Stimulated activated CD4-positive, alpha-beta T cell treated with anti-CD3 and anti-CD28 coated beads, Interleukin-2, amount 100 ng/mL, for 48 hours (primary cell): ENCODE measurements at places on chromosomes 5 and 9.

GRCh38 chr9:120389867-120390266, 190.1 kb downstream of the CDK5RAP2 start:
- DNase-seq: no peak

DNA sequence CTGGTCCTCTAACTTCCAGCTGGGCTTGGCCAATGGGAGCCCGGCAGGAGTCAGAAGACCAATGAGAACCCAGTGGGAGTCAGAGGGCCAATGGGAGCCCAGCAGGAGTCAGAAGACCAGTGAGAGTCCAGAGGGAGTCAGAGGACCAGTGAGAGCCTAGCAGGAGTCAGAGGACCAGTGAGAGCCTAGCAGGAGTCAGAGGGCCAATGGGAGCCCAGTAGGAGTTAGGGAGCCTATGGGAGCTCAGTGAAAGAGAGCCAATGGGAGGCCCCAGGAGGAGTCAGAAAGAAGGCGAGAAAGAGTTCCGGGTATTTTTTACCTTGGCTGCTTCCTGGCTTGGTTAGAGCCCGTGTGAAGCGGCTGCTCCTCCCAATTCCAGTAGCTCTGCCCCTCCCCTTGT, 191.0 kb downstream of the GABBR2 start:
- DNase-seq: no peak

DNA sequence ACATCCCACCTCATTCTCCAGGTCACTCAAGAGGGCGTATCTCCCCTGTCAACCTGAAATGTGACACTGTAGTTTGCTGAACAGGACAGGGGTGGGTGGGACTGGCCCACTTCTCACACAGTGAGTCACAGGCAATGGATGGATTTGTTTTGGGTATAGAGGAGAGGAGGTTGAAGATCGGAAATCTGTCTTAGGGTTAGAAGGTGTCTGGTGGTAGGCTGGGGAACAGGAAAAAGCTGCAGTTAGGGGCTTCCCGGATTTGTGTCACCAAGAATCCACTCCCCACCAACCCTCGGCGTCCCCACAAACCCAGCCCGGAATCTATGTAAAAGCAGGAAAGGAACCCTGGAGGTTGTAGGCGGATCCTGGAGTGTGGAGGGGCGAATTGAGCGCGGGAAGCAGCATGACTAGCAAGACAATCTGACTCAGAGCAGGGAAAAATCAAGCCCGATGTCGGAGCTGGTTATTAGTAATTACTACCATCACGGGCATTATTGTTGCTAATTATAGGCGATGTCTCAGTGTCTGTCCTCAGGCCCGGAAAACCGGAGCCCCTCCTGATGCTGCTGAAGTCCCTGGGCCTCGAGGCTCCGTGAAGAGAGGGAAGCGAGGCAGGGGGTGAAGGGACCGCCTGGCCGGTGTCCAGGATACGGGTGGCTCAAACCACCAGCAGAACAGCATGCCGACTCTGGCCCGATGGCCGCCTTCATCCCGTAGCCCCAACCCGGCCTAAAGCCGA, 1.7 kb upstream of the IRX1 start:
- DNase-seq: no peak

DNA sequence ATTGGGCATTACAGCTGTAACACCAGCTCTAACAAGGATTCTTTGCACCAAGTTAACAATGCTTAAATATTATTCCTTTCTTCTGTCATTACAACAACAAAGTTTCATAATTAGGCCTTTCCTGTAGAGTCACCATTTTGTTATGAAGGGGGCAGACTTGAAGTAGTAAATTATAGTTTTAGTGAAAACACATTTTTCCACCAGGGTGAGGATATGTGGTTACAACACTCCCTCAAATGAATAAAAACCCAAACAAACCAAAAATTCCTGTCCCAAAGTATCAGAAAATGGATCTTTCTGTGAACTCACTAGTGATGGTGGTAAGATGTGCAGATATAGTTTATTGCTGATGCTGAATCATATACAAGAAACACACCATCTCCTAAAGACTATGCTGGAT, 250.5 kb upstream of the TUT7 start:
- no peak for DNase-seq

- DNase-seq: no peak
Observed at GRCh38 chr5:126166368-126166767, 256.8 kb upstream of the GRAMD2B start.

DNA sequence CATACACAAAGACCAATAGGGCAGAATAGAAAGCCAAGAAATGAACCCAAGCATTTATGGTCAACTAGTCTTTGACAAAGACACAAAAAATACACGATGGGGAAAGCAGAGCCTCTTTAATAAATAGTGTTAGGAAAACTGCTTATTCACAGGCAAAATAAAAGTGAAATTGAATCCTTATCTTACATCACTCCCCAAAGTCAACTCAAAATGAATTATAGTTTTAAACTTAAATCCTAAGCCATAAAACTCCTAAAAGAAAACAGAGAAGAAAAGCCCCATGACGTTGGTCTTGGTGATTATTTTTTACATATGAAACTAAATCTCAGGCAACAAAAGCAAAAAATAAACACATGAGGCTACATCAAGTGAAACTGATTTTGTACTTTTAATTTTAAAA, 46.8 kb downstream of the CHSY3 start:
- DNase-seq: no peak

GRCh38 chr9:110640736-110641135, 27.9 kb upstream of the MUSK start:
- DNase-seq: no peak

DNA sequence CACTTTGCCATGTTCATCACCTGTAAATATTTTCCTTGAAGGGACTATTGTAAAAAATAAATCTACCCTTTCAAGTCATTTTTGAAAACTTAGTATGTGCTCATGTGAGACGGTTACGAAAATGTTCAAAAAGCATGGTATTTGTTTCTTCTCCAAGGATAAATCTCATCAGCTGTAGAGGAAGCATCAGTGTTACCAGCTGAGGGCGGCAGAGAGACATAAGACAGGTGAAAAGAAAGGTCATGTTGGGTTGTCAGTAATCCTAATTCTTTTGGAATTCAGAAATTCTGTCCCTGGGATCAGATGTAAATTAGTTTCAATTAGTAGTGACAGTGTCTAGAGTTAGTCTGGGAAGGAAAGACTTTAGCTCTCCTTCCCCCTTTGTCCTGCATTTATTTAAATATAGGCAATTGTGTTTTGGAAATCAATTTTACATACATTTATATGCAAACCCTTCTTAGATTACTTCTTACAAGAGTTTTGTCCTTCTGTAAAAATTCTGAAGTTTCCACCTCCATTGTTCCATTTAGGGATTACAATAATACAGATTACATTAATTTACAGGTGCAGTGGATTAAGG, 791.9 kb upstream of the CDH6 start:
- DNase-seq: no peak

- DNase-seq: no peak
Observed at GRCh38 chr9:33858423-33858822, 41.5 kb downstream of the UBE2R2 start.

GRCh38 chr9:127118597-127119319, 3.7 kb downstream of the ANGPTL2 start:
- no peak for DNase-seq

- no peak for DNase-seq
Observed at GRCh38 chr5:112848116-112848811, 12.8 kb upstream of the SRP19 start.

DNA sequence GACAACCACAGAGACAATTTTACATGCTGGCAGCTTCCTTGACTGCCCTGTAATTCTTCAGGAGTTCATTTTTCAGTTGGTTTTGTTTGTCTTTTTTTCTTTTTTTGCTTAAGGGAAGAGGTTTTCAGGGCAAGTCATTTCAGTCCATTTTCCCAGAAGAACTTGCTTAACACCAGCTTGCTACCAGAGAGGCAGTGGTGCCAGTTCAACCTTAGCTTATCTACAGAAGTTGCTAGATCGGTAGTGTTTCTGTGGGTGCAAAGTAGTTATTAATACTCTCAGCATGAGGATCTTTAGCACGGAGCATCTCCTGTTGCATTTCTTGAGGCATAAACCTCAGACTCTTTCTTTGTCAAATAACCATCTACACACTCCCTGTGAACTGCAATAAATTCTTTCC, 1.1 kb downstream of the SPEF2 start:
- DNase-seq: no peak

DNA sequence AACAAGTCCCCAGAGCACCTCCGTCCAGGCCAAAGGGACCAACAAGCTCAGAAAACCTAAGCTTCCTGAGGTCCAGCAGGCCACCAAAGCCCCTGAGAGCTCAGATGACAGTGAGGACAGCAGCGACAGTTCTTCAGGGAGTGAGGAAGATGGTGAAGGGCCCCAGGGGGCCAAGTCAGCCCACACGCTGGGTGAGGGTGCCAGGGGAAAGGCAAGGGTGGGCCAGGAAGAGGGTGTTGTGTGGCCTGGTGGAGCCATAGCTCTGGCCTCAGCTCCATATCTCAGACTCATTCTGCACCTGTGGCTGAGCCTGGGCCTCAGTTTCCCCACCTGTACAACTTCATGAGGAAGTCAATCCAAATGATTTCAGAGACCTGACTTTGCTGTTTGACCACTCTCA, 20.7 kb downstream of the CD74 start:
- DNase-seq: no peak

- no peak for DNase-seq
Observed at GRCh38 chr5:78747055-78747454, 98.5 kb upstream of the LHFPL2 start.

GRCh38 chr5:16918156-16918555, 17.9 kb downstream of the MYO10 start:
- DNase-seq: no peak

- no peak for DNase-seq
Observed at GRCh38 chr5:142549834-142550233, 136.1 kb downstream of the FGF1 start.

- no peak for DNase-seq
Observed at GRCh38 chr9:134553061-134553891, 88.3 kb upstream of the COL5A1 start.

GRCh38 chr5:88258636-88259035, 10.0 kb downstream of the TMEM161B start:
- no peak for DNase-seq

- no peak for DNase-seq
Observed at GRCh38 chr9:101664453-101664852, 69.7 kb upstream of the PPP3R2 start.

GRCh38 chr9:115202960-115203751, 85.2 kb upstream of the TNC start:
- no peak for DNase-seq

DNA sequence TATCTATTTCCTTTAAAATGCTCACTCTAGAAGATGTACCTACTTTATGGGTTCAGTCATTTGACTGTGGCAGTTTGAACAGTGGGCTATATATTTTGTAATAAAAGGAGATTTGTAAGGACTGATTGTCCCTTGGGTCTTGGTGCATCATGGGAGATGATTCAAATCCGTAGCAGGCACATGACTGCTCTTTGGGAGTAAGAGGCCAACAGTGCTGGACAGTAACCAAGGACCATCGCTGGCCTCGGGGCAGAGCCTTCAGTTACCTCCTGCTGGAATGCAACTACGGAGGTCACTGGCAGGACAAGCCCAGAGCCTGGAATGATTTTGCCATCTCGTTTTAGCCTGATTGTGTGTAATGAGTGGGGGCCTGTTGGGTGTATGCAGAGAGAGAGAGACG, 7.0 kb upstream of the MAMDC2 start:
- DNase-seq: no peak

DNA sequence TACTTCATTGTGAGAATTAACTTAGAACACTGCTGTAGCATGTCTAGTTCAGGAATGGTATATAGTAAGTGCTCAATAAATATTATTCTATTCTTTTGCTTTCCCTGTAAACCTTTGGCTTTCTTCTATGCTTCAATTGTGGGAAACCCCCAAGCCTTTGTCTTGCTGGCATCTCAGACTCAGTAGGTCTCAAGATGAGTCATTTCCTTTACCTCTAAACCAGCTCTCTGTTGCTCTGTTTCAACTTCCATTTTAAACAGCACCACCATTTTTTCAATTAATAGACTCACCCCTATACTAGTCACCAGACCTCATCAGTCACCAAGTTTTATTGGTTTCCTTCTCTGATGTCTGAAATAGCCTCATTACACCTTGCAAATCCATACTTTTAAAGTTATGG, 43.5 kb downstream of the DMAC1 start:
- no peak for DNase-seq

DNA sequence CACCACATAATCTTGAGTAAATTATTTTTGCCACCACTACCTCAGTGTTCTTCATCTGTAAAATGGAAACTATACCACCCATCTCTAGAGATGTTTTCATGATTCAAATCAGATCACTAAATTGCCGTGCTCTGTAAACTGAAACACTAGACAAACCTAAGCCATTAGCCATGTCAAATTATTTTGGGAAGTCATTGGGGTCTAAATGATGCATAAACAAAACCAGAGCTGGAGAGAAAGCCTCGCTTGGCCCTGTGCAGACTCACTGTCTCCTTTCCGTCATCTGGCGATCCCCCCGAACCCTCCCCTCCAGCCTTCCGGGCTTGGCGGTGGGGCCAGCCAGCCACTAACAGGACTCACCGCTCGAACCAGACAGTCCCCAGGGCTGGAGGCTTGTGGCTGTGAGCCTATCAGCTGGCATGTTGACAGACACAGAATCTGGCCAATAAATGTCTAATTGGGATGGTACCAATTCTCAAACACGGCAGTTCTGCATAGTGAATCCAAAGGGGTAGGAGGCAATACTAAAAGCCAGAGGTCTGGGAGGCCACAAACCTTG, 256.5 kb downstream of the SEC61B start:
- DNase-seq: no peak

- DNase-seq: peak; percentile 8
Observed at GRCh38 chr5:73596705-73597328, 29.2 kb upstream of the ARHGEF28 start.

GRCh38 chr5:72107901-72108201, 576 bp downstream of the MAP1B start:
- DNase-seq: no peak

DNA sequence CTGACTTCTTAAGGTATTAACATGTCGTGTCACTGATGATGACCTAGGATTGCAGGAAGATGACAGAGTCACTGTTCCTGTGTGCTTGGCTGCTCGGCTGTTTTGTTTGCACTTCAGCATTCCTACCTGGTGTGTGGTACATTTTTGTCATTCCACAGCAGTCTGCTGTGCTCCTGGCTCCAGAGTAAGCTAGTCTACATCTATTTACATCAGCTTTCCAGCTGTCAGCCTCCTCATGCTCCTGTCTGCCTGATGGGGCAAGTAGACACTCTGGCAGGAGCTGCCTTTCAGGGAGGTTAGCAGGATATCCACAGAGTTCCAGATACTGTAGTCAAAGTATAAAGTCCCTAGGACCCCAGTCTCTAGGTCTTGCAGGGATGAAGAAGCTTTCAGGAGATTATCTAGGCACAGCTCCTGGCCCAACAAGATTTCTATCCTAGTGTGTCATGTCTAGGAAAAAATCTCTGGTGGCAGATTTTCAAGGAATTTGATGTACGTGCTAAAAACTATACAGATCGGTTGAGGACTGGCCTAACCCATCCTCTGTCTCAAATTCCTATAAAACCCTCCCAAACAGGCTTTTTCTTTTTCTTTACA, 28.4 kb downstream of the RUSC2 start:
- DNase-seq: no peak

- DNase-seq: peak; percentile 3
Observed at GRCh38 chr9:107044872-107045271, 181.9 kb downstream of the ZNF462 start.
